A549 treated with CORT108297 at 1 μM for 4 hours (cell line): ENCODE measurements at places on chromosomes 5 and 9. TPM values are rescaled to one million over a fixed set of nuclear protein-coding genes. Genes with fewer than 3 reads are reported as not detected.

The TRPM3 gene
- total RNA-seq: not detected in 5 replicates

The C5orf34 gene
- total RNA-seq: 3.0 to 6.2 TPM (median 5.1 TPM) in 5 replicates

The KCNIP1 gene
- not detected in 5 replicates for total RNA-seq

The KIF4B gene
- total RNA-seq: 0.02 to 0.05 TPM (median 0.03 TPM) in 3 of 5 replicates, not detected in the others

The INPP5E gene
- total RNA-seq: 12.6 to 22.4 TPM (median 21.8 TPM) in 5 replicates

The STOM gene
- 103 to 153 TPM (median 109 TPM) in 5 replicates for total RNA-seq

The DOLPP1 gene
- 18.9 to 21.0 TPM (median 19.4 TPM) in 5 replicates for total RNA-seq
